NCI-H510A (cell line): ENCODE measurements at places on chromosomes 6 and 20.

- DNase-seq: no peak
Measured at GRCh38 chr6:107124934-107125348, 9.6 kb upstream of the BEND3 start.

GRCh38 chr6:122931916-122932315, 64.1 kb upstream of the CLVS2 start:
- DNase-seq: no peak

GRCh38 chr20:49320460-49320859, 42.6 kb upstream of the ZNFX1 start:
- DNase-seq: no peak

GRCh38 chr6:88865275-88865674, 98.1 kb downstream of the RNGTT start:
- DNase-seq: no peak

DNA sequence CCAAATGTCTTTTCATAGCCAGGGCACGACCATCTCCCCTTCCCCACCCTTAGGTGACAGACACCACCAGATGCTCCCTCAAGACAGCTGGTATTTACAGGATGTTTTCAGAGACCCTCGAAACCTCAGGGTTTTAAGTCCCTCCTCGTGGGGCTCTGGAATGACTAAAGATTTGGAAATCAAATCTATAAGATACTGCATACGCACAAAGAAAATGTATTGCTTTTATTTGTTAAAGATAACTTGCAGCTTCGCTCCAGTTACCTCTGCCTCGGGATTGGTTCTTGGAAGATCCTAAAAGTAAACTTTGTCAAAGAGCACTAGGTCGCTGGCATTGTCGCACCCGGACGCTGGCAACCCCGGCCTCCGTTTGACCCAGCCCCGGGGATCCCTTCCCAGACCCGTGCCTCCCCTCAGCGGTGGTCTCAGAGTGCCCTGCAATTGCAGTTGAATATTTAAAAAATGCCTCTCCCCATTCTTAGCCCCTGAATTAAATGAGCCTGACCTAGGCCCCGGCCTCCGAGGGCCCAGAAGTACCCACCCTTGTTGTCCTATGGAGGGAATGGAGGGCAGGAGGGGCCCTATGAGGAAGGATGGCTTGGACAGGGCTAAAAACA, 7.1 kb downstream of the PAX1 start:
- DNase-seq: no peak

DNA sequence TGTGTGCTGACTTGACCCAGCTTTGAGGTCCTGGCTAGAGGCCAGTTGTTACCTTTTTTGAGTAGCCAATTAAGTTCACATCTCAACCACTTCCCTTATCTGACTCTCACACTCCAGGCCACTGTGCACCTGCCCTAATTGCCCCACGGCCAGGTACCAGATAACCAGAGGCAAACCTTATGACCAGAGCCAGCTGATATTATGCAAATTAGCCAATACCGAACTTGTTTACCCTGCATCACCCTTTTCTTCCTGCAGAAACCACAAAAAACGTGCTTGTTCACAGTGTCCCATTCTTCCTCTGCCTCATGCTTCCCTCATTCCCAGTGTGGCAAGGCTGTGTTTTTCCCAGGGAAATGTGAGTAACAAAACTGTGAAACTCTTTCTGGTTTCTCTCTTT, 89.3 kb downstream of the HTR1B start:
- no peak for DNase-seq

DNA sequence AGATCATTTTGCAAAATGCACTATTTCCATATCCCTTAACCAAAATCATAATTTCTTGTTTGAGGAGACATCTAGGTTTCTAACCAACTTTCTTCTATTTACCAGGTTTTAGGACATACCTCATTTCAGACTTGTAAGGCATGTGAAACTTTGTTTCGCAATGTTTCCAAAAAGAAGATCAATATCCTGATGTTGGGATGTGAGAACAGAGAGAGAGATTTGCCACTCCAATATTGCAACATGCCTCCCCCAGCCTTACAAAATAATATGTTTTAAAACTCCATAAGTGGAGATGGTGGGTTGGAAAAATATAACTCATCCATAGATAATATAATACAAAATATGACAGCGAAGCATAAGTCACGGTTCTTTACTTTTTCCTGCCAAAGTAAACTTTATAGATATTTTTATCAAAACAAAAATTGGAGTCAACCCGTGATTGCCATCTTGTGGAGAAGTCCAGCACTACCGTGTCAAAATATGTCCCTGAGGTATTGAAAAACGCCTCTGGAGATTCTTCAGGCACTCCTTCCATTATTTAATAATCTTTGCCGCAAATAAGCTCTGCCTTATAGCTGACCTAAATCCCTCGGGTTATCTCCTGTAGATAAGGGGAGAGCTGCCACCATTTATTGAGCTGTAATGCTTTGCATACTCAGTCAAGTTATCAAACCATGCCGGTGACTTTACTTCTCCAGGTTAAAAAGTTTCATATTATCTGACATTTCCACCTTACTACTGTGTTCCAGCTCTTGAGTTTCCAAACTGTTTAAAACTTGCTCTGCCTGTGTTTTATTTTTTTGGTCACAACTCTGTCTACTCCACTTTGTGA, 534.2 kb downstream of the HACE1 start:
- DNase-seq: no peak

DNA sequence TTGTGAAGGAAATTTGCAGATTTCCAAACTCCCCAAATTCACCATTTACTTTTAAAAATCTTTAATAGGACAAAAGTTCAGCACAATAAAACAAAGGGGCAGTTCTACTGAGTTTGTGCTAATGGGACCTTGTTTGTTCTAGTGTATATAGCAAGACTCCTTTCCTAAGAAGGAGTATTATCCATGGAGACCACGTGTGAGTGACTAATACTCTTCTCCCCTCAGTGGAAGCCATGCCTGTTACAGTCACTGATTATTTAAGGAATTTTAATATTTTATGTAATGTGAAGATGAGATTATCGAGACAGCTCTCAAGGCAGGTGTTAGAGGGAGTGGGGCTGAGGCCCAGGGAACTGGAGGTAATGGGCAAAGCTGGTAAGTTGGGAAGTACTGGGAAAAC, 16.4 kb upstream of the QKI start:
- no peak for DNase-seq

DNA sequence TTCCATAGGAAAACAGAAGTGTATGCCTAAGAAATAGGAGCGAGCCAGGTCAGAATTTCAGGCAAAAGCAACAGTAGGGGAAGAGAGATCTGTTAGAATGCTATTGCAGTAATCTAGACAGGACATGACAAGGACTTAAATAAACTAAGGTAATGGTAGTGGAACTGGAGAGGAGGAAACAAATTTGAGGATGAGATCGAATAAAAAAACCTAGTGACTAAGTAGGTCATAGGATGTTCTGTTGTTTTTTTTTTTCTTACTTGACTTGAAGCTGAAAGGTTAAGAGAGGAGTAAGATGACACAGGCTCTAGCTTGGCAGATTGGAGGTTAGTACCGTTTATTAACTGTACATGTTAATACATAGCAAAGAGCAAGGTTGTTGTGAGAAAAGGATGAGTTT, 28.6 kb downstream of the ORC3 start:
- no peak for DNase-seq

GRCh38 chr6:49923826-49924225, 40.1 kb downstream of the DEFB114 start:
- DNase-seq: peak; percentile 5

- DNase-seq: no peak
Measured at GRCh38 chr20:47740862-47741184, 44.5 kb downstream of the SULF2 start.

DNA sequence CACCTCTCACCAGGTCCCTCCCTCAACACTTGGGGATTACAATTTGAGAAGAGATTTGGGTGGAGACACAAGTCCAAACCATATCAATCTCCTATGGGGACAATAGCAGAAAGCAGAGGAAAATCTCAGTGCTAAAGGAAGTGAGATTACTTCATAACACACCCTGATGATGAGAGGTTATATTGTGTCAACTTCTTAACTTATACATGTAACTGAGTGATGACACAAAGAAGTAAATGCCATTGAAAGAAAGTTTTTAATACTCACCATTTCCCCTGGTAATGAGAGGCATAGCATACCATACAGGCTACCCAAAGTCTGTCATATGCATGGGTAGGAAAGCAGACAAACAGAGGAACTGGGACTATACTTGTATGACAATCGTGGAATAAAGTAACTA, 137.2 kb downstream of the MMUT start:
- DNase-seq: no peak

GRCh38 chr6:110886555-110887167, 12.1 kb downstream of the AMD1 start:
- DNase-seq: no peak

DNA sequence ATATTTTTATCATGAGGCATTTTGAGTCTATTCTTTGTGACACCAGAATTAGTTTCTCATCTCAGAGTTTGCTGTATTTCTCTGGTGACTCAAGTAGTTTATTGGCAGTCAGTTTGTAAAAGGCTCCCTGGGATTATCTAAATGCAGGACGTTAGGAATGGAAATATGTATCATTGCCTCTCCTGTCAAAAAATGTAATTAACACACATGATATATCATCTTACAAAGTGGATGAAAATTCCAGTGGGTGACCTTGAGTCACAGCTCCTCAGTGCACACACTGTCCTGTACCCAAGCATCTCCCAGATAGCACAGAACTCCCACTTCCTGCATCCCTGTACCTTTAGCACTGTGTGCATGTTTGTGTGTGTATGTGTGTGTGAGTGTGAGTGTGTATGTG, 258.6 kb downstream of the LAMA2 start:
- no peak for DNase-seq

DNA sequence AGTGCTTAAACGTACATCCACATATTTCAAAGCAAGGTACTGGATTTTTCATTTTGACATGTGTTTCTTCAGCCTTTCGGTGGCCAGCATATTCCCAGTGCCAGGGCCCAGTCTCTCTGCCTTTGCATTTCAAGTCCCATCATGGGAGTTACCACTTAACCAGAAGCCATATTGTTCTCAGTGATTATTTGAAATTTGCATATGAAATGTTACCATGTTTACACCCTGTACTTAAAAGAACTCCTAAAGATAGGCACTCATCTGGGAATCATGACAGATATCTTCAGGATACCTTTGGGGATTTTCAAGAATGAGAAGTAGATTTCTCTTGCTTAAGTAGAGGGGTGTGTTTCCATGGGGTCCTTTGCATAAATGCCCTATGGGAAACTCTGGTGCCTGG, 367.5 kb downstream of the NRN1 start:
- no peak for DNase-seq

DNA sequence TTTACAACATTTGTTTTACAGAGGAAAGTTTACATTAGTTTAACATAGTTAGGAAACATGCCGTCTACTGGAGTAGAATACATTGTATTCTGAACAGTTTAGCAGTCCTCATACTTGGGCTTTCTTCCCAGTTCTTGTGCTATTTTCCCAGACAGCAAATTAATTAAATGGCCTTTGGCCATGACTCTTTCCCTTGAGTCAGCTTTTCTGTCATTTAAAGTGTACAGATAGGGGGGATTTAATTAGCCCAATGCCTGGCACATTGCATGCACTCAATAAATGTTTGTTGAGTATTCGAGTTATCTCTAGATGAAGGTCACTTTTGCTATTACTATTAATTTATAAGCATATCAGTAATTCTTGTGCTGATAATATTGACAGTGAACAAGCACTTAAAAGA, 1.6 kb downstream of the TMEM244 start:
- no peak for DNase-seq

GRCh38 chr20:18133962-18134361, 3.7 kb upstream of the KAT14 start:
- no peak for DNase-seq
